Type B pancreatic cell (in vitro differentiated cells): ENCODE measurements at places on chromosomes 5 and 9.

- peak; percentile 74 for DNase-seq
Measured at GRCh38 chr9:97740848-97741821, 44.0 kb upstream of the XPA start.

- DNase-seq = no peak
Measured at GRCh38 chr9:84891924-84892323, 222.4 kb downstream of the NTRK2 start.

DNA sequence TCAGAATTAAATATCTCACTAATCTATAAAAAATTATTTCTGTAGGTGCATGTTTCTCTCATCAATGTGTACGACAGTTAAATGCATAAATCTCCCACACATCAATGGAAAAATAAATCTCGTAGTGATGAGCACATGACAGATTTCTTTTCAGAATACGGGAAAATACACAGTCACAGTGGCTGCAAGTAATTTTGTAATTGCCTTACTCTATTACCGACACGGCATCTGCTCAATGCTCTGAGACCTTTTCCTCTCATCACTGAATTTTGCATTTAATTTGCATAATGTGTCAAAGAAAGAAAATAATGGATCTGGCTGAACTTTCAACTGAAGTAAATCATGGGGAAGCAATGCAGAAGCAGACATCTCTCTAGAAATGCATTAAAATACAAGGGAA lies 37.2 kb downstream of the PDE4D start:
- DNase-seq = no peak

DNA sequence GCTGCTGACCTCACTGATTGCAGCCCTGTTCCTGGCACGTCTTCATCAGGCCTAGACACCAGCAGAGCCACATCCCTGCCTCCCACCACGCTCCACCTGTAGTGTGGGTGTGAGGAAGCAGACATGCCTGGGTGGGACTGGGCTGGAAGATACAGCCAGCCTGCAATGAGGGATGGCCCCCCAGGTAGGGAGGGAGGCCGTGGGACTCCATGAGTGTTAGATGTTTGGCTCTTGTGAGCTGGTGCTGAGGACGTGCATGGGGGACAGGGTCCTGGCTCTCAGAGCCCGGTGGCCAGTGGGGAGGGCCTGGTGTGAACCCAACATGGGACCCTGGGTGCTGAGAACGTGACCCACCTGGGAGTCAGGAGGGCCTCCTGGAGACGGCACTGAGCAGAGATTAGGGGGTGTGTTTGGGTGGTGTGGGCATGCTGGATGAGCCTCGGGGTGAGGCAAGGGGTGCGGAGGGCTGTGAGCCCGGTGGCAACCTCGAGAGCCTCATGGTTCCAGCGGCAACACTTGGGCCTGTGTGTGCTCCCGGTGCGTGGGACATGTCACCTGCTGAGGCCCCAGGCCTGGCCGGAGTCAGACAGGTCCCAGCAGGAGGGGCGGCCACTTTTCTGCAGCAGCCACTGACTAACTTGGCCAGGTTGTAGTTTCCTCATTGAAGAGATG lies 87.6 kb downstream of the PHF2 start:
- DNase-seq = no peak

DNA sequence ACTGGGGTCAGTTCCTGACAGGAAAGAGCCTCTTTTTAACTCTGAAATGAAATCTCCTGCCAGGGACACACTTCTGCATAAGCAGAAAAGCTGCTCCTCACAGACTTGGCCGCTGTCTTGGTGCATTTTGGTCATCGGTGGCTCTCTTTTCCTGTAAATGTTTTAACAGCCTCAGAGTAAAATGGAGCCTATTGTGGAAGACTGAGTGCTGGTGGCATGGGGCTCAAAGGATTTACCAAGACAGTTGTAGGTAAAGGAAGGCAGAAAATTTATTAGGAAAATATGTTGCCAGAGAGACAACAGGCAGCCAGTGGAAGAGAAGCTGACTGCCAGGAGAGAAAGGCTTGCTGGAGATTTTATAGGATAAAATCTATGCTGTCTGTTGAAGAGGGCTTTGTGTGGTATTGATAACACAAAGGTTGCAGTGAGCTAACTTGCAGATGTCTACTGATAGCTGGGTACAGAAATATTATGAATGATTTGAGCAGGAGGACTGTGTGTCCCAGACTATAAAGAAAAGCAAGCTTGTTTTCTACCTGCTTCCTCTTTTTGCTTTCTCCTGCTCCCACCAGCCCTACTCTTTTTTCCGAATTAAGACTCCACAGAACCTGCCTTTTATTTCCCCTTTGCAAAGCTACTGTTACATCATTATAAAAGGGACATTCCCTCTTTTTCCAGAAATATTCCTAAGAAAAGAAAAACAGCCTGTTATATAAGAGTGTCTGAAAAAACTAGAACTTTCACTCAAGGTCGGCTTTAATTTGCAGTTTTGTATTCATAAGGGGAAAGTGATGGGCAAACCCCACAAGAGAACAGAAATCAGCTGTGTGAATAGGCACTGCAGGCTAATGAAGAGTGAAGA lies 27.9 kb upstream of the IFNA14 start:
- no peak for DNase-seq

DNA sequence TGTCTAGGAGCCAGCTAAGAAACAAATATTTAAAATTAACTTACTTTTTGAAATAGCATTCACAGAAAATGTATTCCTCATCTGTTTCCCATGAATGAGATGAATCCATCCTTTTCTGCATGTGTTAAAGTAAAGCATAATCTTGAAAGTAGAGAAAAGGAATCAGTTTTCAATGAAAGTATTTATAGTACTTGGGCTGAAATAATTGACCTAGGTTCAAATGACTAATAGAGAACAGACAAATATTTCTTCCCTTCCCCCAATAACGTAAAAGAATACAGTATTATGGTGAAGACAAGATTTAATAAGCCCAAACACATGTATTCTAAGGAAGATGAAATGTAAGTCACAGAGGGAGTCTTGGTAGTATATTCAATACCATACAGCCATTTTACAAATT lies 403.5 kb downstream of the ZNF608 start:
- DNase-seq = no peak

DNA sequence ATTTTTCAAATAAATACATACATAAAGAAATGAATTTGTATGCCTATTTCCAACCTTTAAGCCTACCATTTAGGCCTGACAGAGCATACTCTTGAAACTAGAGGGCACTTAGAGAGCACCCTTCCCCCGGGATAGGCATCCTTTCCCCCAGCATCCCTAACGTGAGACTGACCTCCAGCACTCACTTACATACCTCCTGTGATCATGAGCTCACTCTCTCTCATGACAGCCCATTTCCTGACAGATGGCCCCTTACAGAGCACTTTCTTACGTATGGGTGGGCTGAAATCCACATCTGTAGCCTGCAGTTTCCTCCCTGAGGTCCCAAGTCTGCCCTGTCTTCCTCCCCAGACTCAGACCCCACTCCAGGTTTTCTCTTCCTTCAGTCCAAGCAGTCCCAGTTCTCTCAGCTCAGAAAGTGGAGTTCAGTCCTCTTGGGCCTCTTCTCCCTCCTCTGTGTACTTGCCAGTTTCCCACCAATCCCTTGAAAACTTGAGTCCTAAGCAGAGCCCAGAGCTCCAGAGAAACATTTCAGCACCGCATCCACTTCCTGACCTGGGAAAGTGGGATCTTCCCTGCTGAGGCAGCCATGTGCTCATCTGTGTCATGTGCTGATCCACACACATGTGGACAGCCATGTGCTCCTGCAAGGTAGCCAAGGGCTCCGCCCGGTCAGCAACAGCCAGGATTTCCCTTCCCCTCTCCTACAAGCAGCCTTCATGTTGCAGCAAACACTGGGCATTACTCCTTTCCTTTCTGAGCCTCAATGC lies 2.2 kb upstream of the CDX1 start:
- no peak for DNase-seq

- DNase-seq = no peak
Measured at GRCh38 chr9:15999422-16000339, 446.8 kb downstream of the CCDC171 start.

- DNase-seq = peak; percentile 86
Measured at GRCh38 chr9:121650217-121651007, 1.0 kb upstream of the DAB2IP start.

- DNase-seq = no peak
Measured at GRCh38 chr5:34055667-34056066, 12.7 kb upstream of the C1QTNF3 start.

- no peak for DNase-seq
Measured at GRCh38 chr5:150122158-150122510, 33.5 kb downstream of the PDGFRB start.

- DNase-seq = no peak
Measured at GRCh38 chr5:453725-454481, 10.9 kb downstream of the EXOC3 start.

DNA sequence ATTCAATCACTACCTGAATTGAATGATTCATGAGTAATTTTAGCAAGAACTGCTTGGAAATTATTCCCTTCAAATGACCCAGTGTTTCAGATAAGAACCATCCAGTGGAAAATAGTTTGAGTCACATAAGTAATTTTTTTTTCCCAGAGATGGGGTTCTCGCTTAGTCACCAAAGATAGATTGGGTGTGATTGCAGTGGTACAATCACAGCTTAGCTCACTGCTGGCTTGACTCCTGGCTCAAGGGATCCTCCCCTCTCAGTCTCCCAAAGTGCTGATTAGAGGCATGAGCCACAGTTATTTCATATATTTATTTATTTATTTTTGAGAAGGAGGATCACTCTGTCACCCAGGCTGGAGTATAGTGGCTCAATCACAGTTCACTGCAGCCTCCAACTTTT lies 574.5 kb upstream of the ARRDC3 start:
- DNase-seq = no peak

- no peak for DNase-seq
Measured at GRCh38 chr9:136249877-136250559, 4.4 kb upstream of the QSOX2 start.

DNA sequence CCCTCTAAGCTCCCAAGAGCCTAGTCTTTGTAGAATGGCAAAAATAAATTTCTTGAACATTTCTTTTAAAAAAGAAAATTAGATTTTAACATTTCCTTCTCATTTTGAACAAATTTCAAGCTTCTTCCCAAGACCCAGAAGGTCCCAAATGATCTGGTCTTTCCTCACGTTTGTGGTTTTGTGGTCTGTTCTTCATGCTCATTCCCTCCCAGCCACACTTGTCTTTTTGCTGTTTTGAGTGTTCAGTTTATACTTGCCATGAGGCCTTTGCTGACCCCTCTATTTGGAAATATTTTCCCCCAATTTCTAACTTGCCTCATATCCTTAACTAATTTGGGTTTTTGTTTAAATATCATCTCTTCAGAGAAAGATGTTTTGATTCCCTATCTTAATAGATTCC lies 133.4 kb upstream of the PAPPA start:
- DNase-seq = no peak

DNA sequence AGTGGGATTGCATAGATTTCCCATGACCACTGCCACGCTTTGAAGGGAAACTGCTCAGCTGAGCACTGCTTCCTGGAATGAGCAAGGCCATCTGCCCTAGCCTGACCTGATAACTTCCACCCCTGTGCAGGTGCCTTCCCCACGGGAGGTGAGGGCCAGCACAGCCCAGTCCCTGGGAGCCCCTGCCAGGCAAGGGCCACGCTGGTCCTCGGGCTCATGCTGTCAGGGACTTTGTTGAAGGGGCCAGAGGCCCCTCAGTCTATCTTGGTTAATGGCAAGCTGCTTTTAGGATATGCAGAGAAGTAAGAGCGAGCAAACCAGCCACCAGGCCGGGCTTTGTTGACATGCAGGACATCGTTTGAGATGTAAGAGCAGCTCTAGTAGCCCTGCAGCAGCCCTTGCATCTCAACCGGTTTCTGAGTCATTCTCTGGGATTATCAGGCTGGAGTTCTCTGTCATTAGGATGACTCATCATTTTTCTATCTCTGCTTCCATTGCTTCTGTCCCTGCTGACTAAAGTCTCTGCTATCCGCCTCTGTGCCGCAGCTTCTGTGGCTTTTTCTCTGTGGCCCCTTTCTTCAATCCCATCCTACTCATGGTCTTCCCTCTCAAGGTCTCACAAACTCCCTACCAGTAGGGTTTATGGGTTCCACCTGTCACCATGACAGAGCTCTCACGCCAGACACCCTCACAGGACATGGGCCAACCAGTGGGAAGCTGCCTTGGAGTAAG lies 30.6 kb upstream of the IQGAP2 start:
- no peak for DNase-seq
